Stimulated activated CD8-positive, alpha-beta memory T cell treated with anti-CD3 and anti-CD28 coated beads, Interleukin-7, amount 100 ng/mL, for 4 hours (primary cell): ENCODE measurements at places on chromosomes 3 and 15.

DNA sequence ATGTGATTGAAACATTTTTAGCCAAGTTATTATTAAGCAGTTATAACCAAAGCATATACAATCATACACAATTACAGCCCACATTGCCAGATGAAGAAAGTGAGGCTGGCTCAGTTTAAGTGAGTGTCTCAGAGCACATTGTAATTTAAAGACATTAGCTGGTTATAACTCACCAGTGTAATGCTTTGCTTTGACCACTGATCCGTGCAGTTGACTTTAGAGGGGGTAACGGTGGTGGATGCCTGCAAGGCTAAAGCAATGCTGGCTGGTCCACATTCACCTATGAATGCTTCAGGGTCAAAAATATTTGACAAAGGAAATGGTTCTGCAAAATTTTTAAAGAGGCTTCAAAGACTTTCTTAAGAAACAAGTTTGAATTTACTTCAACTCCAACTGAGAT is 1.2 kb downstream of the C3orf85 start:
- no peak for DNase-seq

GRCh38 chr15:40032125-40032839 is 6.7 kb downstream of the SRP14 start:
- no peak for DNase-seq

DNA sequence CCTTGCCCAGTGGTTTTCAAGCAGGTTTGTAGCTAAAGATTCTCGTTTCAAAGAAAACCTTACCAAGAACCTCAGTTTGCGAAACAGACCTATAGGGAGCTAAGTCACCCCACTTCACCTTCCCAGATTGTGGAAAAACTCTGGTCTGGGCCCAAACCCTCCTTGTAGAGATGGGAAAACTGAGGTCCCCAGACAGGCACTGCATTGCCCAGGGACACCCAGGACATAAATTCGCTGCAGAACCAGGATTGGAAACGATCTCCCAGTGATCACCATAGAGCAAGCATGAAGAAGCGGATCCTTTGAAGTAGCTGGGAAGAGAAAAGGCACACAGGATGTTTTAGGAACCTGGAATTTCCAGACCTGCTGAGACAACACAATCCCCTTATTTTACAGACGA is 85.6 kb upstream of the PIAS1 start:
- no peak for DNase-seq

DNA sequence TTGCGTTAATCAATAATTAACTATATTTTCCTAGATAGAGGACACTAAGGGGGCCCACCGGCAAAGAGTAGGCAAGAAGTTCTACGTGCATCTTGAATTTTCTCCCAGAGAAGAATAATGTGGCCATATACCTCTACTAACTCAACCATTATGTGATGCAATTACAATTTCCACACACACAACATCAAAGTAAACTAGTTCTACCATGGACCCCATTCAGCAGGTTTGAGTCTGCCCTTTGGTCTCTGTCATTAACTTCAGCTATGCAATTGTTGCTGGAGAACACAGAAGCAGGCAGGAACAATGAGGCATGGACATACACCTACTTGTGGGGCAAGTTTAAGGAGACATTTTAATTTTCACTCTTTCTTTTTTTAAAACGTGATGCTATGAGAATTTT is 705.9 kb downstream of the PDCD6IP start:
- DNase-seq: no peak

DNA sequence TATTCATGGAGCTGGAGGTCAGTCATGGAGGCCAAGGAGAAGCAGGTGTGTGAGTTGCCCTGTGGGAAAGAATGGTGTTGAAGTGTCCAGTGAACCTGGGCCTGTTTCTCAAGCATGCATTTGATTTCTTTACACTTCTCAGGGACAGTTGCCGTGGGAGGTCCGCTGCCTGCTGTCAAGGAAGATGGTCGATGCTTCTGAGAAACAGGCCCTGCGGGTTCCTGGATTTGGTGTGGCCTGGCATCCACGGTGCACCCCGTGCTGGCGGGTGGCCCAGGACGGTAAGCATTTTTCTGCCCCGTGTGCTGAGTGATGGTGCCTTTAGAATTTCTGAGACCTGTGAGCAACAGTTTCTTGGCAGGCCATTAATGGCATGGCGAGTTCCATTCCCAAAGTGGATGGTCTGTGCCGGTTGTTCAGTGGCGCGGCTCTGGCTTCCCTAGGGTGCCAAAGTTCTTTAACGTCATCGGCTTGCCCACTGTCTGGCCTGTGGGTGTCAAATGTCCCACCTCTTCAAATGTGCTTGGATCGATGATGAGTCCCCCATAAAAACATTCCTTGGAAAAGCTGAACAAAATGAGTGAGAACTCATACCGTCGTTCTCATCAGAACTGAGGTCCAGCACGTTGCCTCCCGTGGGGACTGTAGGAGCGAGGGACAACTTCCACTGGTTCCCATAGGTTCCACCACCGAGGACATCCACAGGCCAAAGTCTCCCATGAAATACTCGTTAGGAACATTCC is 107.2 kb downstream of the SNRPN start:
- no peak for DNase-seq
